Cardiac muscle cell (in vitro differentiated cells and primary cell): ENCODE measurements at places on chromosomes 5 and 9. TPM values are rescaled to one million over a fixed set of nuclear protein-coding genes. Genes with fewer than 3 reads are reported as not detected.

The ZNF366 gene
- total RNA-seq, result not detected in 2 replicates

The IFNB1 gene
- total RNA-seq, result not detected in 2 replicates

- H3K36me3 ChIP-seq, result no peaks in the 10 kb centered on the region
- no peaks in the 10 kb centered on the region for H3K27me3 ChIP-seq
- H3K4me1 ChIP-seq, result peaks cover 20% of the 10 kb centered on the region
- no peak overlapping the region for H3K4me3 ChIP-seq
Measured at GRCh38 chr9:36461323-36461722, 61.3 kb upstream of the RNF38 start.

GRCh38 chr5:156459812-156460385 lies 132.9 kb downstream of the SGCD start:
- H3K27me3 ChIP-seq, result no peaks in the 10 kb centered on the region
- H3K4me3 ChIP-seq, result no peak overlapping the region
- no peaks in the 10 kb centered on the region for H3K4me1 ChIP-seq
- no peaks in the 10 kb centered on the region for H3K36me3 ChIP-seq
- DNase-seq, result no peak

- no peaks in the 10 kb centered on the region for H3K27me3 ChIP-seq
- H3K27ac ChIP-seq, result no peak overlapping the region
- peak; percentile 87 for DNase-seq
Measured at GRCh38 chr5:109656829-109657228, 32.9 kb upstream of the MAN2A1 start.

DNA sequence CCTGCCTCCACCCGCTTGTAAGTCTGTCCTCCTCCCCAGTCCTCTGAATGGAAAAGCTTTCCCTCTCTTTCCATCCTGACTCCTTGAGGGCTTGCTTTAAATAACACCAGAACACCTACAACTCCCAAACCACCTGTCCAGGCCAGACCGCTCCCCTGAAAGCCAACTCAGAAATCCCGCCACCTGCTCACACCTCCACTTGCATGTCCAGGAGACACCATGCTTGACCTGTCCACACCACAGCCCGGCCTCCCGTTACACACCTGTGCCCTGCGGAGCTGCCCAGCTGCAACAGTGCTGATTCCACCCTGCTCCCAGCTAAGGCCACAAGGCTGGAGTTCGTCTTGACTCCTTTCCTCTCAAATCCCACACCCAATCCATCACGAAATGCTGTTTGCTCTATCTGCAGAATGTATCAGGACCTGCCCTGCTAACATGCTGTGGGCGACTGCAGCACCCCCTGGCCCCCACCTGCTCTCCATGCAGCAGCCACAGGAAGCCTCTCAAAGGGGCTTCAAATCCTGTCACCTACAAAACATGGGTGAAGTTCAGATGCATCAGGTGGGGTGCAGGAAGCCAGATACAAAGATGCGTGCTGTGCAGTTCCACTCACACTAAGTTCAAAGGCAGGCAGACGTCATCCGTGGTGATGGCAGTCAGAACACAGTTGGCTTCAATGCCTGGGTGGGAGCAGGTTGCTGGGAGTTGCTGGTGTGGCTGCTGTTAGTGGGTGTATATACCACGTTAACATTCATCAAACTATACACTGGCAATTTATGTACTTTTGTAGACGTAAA lies 166.0 kb downstream of the ROR2 start:
- no peak overlapping the region for H3K27ac ChIP-seq
- H3K4me1 ChIP-seq, result peaks cover 2% of the 10 kb centered on the region
- H3K36me3 ChIP-seq, result no peaks in the 10 kb centered on the region
- no peak overlapping the region for H3K4me3 ChIP-seq
